Aortic smooth muscle cell (primary cell): ENCODE measurements at places on chromosomes 16 and 17. TPM values are rescaled to one million over a fixed set of nuclear protein-coding genes. Genes with fewer than 3 reads are reported as not detected.

Gene TSPAN10
- total RNA-seq: 0.81 and 1.1 TPM in 2 replicates

Gene FBXL16
- total RNA-seq: 0.06 and 0.13 TPM in 2 replicates

Gene MT1A
- total RNA-seq: 0.44 TPM in 1 of 2 replicates, not detected in the other

Gene PRSS36
- total RNA-seq: 0.53 and 0.62 TPM in 2 replicates

Gene SNF8
- 126 and 153 TPM in 2 replicates for total RNA-seq

Gene PLEKHM1
- total RNA-seq: 18.2 and 25.5 TPM in 2 replicates

Gene TAC4
- not detected in 2 replicates for total RNA-seq

Gene PRAC2
- total RNA-seq: not detected in 2 replicates

Gene PLCD3
- 27.3 and 57.7 TPM in 2 replicates for total RNA-seq

Gene ZNF778
- 7.8 and 13.7 TPM in 2 replicates for total RNA-seq

Gene MFAP4
- 0.66 and 3.1 TPM in 2 replicates for total RNA-seq

Gene AMDHD2
- total RNA-seq: 44.6 and 52.2 TPM in 2 replicates

Gene PMP22
- total RNA-seq: 52.1 and 53.6 TPM in 2 replicates

Gene SHISA6
- total RNA-seq: not detected in 2 replicates

Gene CFAP119
- total RNA-seq: 2.7 and 2.9 TPM in 2 replicates

Gene COIL
- total RNA-seq: 11.1 and 11.9 TPM in 2 replicates

Gene PDE6G
- total RNA-seq: not detected in 2 replicates

Gene DPEP2NB
- not detected in 2 replicates for total RNA-seq

Gene PRSS22
- not detected in 2 replicates for total RNA-seq

Gene DOC2B
- not detected in 2 replicates for total RNA-seq

Gene CDC42EP4
- total RNA-seq: 44.5 and 59.1 TPM in 2 replicates

Gene RHBDF1
- 112 and 122 TPM in 2 replicates for total RNA-seq

Gene C17orf100
- 0.37 and 0.40 TPM in 2 replicates for total RNA-seq

Gene SOX15
- total RNA-seq: 0.19 and 0.26 TPM in 2 replicates

Gene TBC1D3G
- not detected in 2 replicates for total RNA-seq

Gene ARHGDIA
- 110 and 179 TPM in 2 replicates for total RNA-seq

Gene TM4SF5
- total RNA-seq: not detected in 2 replicates

Gene G6PC1
- total RNA-seq: not detected in 2 replicates

Gene ZNF821
- total RNA-seq: 4.0 and 4.4 TPM in 2 replicates

Gene DYNLRB2
- 0.56 TPM in 1 of 2 replicates, not detected in the other for total RNA-seq

Gene HEATR9
- not detected in 2 replicates for total RNA-seq

Gene CIITA
- total RNA-seq: under 0.01 and 0.31 TPM in 2 replicates

Gene CDRT15
- total RNA-seq: not detected in 2 replicates

Gene HSD17B1
- 1.2 and 1.8 TPM in 2 replicates for total RNA-seq

Gene REXO5
- 8.6 and 10.8 TPM in 2 replicates for total RNA-seq

Gene PIK3R5
- 0.26 TPM in 1 of 2 replicates, not detected in the other for total RNA-seq

Gene PDIA2
- 0.79 and 0.93 TPM in 2 replicates for total RNA-seq

Gene SLC47A1
- total RNA-seq: 1.5 and 3.4 TPM in 2 replicates

Gene CDH15
- 0.68 and 0.92 TPM in 2 replicates for total RNA-seq

Gene KSR1
- 16.4 and 21.8 TPM in 2 replicates for total RNA-seq

Gene CLEC18A
- total RNA-seq: 0.66 and 0.93 TPM in 2 replicates

Gene ZNF764
- 2.8 and 3.0 TPM in 2 replicates for total RNA-seq

Gene HOXB13
- total RNA-seq: not detected in 2 replicates

Gene CCL7
- total RNA-seq: 0.19 TPM in 1 of 2 replicates, not detected in the other

Gene SLC52A1
- not detected in 2 replicates for total RNA-seq

Gene RUNDC3A
- total RNA-seq: 0.13 and 0.31 TPM in 2 replicates

Gene TMED6
- total RNA-seq: 0.12 and 0.13 TPM in 2 replicates

Gene PHLPP2
- 5.5 and 6.7 TPM in 2 replicates for total RNA-seq

Gene KCNH6
- total RNA-seq: not detected in 2 replicates

Gene OR3A3
- not detected in 2 replicates for total RNA-seq

Gene SNAI3
- not detected in 2 replicates for total RNA-seq

Gene FXR2
- total RNA-seq: 45.9 and 56.7 TPM in 2 replicates

Gene KRT33A
- not detected in 2 replicates for total RNA-seq
